Hypothalamus (tissue), 51 donors: ENCODE measurements at places on chromosomes 2 and 18.

DNA sequence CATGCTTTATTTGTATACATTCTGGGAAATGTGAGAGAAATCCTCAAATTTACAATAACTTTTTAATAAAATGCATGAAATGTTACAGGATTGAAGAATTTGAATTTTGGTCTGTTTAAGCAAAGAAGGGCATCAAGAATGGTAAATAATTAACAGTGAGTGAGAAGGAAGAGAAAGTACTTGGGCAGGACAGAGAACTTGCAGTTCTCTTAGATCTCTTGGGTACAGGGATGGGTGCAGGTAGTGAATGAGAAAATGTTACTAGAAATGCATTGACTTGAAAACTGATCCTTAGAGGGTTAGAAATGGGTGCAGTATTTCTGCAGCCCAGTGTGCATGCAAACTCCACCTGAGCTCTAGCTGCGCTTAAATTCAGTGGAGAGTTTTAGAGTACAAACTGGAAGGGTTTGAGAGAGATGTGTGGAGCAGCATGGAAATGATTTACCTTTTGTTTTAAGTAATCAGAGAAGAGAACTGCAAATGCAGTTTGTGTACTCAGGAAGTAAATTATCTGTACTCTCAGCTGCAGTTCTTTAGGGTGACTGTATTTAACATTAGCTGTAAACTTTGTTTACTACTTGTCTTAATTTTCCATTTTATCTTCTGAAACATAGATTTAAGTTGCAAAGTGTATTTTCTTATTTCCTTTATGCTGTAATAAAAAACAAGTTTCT, 51.0 kb upstream of the RAB27B start:
- DNase-seq, result no peak

DNA sequence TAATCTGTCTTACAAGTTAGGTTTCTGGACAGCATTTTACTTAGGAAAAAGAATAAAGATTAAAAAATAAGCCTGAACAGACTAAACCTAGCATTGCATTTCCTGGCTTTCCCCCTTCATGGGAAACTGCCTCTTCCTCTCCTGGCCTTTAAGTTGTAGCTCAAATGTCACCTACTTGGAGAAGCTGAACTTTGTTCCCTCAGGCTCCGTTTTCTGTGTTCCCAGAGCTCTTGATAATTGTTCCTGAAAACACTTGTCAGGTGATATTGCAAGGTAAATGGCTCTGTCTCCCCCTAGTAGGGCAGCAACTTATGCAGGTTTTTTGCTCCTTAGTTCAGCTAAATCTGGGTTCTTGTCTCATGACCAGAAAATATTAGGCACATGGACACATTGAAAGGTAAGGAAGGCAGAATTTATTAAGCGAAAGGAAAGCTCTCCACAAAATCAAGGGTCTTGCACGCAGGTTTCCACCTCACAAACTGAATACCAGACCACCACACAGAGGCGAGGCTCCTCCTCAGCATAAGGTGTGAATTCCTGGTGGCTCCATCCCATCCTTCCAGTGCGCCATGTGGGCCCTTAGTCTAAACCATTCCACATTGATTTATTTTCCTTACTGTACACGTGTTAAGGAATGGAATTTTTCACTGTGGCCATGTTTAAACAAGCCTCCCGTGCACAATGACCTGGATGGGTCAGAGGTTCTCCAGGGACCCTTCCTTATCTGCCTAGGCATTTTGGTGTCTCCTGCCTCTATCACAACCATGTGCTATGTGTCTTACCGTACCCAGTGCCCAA, 229.3 kb downstream of the HNMT start:
- DNase-seq, result no peak

DNA sequence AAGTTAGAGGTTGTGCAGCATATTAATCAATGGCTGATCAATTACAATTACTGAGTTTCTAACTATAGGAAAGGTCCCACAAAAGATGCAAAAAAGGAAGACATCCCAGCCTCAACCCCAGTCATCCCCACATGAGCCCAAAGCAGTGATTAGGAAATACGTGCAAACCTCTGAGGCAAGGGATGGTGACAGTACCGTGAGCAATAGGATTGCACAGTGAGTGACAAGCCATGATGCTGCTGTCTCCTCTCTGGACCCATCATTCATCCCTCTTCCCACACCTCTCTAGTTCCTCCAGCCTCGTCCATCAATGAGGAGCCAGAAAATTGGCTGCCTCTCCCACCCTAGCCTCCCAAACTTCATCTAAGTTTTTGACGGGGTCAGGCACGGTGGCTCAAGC, 4.0 kb upstream of the SLC11A1 start:
- no peak for DNase-seq

DNA sequence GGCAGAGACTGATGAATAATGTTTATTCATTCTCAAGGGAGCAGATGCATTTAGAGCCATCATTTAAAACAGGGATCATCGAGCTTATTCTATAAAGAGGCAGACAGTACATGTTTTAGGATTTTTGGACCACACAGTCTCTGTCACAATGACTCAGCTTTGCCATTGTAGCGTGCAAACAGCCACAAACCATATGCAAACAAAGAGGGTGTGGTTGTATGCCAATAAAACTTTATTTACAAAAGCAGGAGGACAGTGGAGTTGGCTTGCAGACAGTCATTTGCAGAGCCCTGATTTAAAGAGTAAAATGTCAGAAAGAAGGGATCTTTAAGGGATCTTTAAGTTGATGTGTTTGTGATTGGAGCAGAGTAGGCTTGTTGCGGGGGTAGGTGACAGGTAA, 51.5 kb downstream of the SMIM21 start:
- no peak for DNase-seq

- DNase-seq, result no peak
Measured at GRCh38 chr18:67140495-67140894, 376.0 kb downstream of the DSEL start.

DNA sequence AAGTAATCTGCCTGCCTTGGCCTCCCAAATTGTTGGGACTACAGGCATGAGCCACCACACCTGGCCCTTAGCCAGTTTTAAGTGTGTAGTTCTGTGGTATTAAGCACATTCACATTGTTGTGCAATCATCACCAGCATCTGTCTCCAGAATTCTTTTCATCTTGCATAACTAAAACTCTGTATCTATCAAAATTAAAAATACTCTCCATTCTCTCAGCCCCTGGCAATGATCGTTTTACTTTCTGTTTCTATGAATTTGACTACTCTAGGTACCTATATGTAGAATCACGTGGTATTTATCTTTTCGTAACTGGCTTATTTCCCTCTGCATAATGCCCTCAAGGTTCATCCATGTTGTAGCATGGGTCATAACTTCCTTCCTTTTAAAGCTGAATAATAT, 45.5 kb upstream of the CAVIN2 start:
- DNase-seq, result no peak

DNA sequence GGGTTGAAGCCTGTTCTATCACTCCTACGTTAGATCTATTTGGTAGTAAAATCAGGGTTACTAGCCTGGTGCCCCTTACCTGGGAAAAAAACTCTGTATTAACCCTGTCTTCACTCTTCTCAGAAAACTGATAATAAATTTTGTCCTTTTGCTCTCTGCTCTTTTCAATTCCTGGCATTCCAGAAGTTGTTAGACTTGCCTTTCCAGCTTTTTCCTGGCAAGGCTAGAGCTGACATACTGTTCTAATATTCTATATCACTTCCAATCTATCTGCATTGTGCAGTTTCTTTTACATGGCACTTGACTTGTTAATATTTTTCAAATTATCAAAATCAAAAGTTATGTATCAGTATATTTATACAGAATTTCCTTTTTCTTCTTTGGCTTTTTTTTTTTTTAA, 162.2 kb downstream of the FIGN start:
- DNase-seq, result no peak

GRCh38 chr2:177165721-177166711, 46.6 kb upstream of the HNRNPA3 start:
- no peak for DNase-seq

DNA sequence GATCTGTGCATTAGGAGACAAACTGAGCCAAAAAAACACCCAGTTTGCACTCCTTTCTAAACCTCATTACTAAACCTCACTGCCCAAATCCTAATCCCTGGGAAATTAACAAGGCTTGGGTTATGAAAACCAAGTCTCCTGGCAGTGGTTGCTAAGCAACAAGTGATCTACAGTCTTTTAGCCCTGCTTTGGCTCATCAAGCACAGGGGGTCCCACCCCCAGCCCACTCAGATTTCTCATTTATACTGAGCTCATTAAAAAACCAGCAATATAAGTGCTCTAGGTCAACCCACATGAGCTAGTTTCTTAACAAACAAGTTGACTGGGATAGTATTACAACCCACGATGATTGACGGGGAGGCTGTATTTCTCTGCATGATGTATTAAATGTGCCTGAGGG, 18.4 kb downstream of the DNER start:
- DNase-seq, result no peak

DNA sequence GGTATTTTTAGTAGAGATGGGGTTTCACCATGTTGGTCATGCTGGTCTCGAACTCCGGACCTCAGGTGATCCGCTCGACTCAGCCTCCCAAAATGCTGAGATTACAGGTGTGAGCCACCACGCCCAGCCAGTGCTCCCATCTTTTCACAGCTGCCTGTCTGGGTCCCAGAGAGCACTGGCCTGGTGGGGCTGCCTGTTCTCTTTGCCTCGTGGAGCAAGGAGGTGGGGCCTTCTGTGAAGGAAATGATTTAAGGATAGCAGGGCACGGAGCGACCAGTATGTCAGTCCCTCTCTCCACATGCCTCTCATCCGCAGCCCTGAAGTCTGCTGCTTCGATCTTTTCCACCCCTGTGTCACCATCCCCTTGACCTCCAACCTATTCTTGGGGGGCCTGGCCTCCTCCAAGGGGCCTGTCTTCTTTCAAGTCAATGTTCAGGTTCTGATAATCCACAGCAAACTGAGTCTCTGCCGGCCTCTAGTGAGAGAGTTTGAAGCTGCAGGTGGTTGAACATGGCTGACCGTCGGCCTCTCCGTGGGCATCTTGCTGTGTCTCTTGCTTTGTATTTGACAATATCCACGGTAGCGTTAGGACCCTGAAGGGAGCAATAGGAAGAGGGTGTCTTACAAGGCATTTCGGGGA, 28.2 kb upstream of the GIGYF2 start:
- DNase-seq, result peak; percentile 15

- no peak for DNase-seq
Measured at GRCh38 chr2:205176546-205176945, 505.8 kb upstream of the NRP2 start.

- no peak for DNase-seq
Measured at GRCh38 chr2:171345971-171346722, 87.6 kb downstream of the METTL8 start.

GRCh38 chr2:5473635-5474034, 218.5 kb upstream of the SOX11 start:
- no peak for DNase-seq

DNA sequence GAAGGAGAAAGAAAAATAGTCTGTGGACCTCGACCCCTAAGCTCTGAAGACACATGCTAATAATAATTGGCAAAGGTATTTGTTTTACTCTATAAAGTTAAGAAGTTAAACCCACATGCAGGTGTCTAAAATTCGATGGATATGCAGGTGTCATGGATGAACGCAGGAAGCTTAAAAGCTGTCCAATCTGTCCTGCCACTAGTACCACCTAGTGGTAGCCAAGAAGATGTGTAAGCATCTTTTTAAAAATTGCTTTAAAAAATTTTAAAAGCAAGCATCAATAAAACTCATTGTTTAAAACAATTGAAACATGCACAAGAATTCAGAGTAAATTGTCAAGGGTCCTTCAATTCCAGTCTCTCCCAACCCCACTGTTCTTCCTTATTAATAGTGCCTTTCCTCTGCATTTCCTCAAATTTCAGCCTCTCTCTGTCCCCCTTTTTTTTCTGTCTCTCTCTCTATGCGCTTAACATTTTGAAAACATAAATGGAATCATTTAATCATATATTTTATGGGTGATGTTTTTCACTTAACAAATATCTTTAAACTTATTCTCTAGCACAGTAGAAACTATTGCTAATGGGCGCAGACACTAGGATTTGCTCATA, 30.6 kb upstream of the PPP3R1 start:
- no peak for DNase-seq

- no peak for DNase-seq
Measured at GRCh38 chr2:173708806-173709205, 256.4 kb downstream of the SP3 start.

DNA sequence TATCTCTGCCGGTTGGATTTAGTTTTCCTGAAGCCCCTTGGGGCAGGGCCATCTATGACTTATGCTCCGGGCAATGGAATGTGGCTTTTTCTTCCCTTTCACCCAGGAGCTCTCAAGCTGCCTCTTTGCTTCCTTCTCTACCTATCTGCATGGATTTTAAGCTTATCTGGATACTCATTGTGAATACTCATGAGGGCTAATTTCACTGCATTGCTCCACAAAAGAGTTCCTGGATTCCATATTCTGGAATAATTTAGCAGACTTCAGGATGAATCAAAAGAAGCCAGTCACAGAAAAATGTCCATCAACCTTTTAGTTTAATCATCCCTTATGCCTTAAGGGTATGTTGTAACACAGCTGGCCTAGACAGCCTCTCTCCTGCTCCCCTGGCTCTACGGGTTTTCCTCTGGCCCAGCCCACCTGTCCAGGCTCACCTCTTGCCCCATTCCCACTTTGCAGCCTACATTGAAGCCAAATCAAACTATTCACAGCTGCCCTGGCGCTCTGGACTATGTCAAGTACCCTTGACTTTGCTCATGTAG, 122.8 kb upstream of the RMDN2 start:
- DNase-seq, result no peak

- DNase-seq, result peak; percentile 66
Measured at GRCh38 chr18:63317982-63318888, 1.3 kb downstream of the BCL2 start.

DNA sequence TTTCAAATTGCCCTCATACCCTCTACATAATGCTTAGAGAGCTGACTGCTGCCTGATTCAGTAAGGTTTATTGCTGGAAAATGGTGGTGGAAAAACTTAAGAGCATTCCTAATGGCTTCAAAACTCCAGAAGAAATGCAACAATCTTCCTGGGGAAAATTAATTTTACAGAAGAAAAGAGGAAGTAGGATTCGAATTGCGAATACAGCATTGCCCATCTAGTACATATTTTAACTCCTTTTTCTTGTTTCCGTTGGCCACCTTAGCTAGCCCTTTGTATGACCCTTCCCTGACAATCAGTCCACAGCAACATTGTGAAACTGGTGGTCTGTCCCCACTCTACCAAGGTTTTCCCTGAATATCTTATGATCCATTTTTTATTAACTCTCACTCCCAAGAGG, 224.7 kb downstream of the MTX2 start:
- no peak for DNase-seq

- no peak for DNase-seq
Measured at GRCh38 chr2:174117951-174118930, 130.1 kb downstream of the OLA1 start.

DNA sequence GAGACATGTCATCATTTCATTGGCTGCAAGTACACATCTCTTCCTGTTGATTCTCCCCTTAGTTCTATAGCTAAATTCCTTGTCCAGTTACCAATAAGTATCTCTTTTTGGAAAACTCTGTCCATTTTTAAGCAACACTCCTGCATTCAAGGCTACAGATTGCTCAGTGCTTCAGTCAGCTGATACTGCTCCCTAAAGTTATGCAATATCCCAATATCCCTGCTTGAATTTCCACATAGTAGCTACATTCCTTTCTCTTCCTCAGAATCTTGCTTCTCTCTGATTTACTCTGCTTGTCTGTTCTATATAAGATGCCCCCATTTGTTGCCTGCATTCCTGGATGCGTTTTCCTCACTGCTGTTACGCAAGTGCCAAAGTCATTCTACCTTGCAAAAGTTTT, 109.8 kb downstream of the PARD3B start:
- DNase-seq, result no peak

GRCh38 chr2:55718165-55719008, 24.7 kb upstream of the PNPT1 start:
- DNase-seq, result no peak
